Calu3 (cell line): ENCODE measurements at places on chromosomes 1 and 21.
A peak's percentile ranks its signal among the peaks of the same experiment; 100 is the strongest.

GRCh38 chr1:18560692-18561091 lies 70.0 kb upstream of the PAX7 start:
- DNase-seq, result no peak

- no peak for DNase-seq
Observed at GRCh38 chr21:38951095-38951730, 145.5 kb downstream of the ETS2 start.

- no peak for DNase-seq
Observed at GRCh38 chr1:235307158-235308124, 20.5 kb downstream of the ARID4B start.

DNA sequence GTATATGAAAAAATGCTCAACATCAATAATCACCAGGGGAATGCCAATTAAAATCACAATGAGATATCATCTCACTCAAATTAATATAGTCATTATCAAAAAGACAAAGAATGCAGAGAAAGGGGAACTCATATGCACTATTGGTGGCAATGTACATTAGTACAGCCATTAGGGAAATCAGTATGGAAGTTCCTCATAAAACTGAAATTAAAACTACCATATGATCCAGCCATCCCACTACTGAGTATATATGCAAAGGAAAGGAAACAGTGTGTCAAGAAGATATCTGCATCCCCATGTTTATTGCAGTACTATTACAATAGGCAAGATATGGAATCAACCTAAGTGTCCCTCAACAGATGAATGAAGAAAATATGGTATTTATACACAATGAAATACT lies 32.1 kb upstream of the TEKT2 start:
- DNase-seq, result no peak

DNA sequence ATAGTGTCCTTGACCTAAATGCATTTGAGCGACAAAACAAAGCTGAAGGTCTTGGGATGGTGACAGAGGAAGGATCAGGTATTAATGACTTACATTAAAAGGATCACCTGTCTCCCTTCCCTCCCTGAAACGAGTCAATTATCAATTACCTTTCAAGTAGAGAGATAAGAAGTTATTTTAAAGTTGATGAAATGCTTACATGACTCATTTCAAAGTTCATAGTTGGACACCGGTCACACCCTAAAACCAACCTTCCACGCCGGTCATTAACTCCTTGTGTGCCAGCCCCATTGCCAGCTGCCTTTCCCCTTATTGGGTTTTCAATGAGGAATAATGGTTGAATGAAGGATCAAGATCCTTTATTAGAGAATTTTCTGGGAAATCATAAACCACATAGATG lies 129.8 kb downstream of the ZP4 start:
- DNase-seq, result peak; percentile 35

- DNase-seq, result no peak
Observed at GRCh38 chr1:234474375-234474774, 4.6 kb downstream of the TARBP1 start.

DNA sequence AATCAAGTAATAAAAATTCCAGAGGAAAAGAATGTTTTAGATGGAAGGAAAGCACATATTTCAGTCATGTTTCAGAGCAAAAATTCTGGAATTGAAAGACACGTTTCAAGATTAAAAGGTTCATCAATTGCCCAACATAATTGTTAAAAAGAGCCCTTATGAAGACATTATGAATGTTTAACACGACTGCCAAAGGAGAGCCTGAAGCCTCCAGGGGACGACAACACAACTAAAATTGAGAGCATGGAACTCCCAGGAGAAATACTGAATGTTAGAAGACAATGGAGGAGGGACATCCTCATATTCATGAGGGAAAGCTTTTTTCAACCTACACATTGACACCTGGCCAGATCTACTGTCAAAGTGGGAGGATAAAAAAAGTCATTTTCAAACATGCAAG lies 16.0 kb downstream of the OR2T11 start:
- DNase-seq, result peak; percentile 42

DNA sequence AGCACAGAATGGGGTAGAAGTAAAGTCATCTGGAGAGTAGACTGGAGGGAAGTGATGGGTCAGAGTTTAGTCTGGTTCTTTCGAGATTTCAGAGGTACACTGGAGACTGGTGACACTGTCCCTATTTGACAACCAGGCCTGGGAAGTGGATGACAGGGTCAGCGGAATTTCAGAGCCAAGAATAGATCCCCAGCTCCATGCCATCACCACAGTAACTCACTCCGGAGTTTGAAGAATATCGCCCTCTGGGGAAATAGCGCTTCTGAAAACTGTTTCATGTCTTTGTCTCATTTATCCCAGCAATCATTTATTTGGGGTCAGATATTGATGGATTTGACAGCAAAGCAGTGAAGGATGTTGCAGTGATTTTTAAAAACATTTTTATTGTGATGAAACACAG lies 7.6 kb upstream of the NFASC start:
- DNase-seq, result no peak

GRCh38 chr1:90987841-90988240 lies 34.0 kb downstream of the ZNF644 start:
- DNase-seq, result no peak

DNA sequence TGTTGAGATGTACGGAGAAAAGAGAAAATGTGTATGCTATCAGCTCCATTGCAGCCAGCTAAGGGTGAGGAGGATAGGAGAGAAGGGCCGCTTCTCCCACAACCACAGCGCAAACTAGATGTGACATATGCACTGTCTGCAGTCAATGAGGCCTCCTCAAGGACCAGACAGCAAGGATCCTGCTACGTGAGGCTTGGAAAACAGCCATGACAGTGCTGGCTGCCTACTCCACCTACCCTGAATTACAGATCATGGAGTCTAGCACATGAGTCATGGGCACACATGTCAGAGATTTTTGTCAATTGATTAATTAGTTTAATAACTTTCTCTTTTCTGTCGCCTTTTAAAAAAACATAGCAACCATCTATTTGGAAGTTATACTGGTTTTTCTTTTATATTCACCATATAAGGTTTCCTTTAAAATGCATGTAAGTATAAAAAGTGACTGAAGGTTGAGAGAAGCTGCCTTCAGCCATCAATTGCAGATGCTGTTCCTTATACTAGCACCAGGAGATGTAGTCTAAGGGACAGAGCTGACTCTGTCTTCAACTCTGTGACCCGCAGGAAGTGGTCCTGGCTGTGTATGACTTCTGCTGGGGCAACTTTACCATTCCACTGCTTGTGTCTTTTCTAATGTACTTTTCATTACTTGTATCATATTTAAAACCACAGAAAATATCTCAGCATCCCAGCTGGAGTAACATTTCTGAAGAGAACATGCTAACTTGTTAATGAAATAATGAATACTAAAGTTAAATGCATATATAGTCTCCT lies 3.1 kb downstream of the VPS26C start:
- DNase-seq, result no peak
